HCT116 (cell line): ENCODE measurements at places on chromosomes 7 and 10. TPM values are rescaled to one million over a fixed set of nuclear protein-coding genes. Genes with fewer than 3 reads are reported as not detected.

DNA sequence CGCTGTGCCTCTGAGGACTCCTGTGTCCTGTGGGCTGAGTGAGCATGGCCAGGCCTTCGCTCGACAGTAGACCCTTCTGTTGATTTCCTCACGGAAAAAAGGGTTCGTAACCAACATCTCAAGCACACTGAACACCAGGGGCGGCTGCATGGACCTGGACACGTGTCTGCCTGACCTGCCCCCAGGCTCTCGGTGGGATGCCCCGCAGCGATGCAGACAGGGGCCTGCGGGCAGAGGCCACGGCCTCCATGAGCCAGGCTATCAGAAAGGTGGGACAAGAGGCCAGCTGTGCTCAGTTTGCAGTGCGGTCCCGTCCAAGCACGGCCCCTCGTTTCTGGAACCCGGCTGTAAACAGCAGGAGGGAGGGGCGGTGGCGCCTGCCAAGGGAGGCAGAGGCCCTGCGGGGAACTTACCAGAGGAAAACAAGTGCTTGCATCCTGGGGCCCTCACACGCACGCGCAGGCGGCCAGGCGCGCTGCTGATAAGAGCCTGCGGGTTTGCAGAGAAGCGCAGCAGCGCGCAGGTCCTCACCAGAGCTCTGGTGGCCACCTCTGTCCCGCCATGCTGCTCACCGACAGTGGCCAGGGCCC lies 10.6 kb downstream of the GPR146 start:
- no peak for DNase-seq
- no peak overlapping the region for H3K27ac ChIP-seq
- H3K36me3 ChIP-seq: no peaks in the 10 kb centered on the region
- no peaks in the 10 kb centered on the region for H3K27me3 ChIP-seq
- no peaks in the 10 kb centered on the region for H3K4me1 ChIP-seq

- no peaks in the 10 kb centered on the region for H3K36me3 ChIP-seq
- H3K27ac ChIP-seq: no peak overlapping the region
- no peak overlapping the region for H3K4me3 ChIP-seq
- no peak for DNase-seq
- no peaks in the 10 kb centered on the region for H3K4me1 ChIP-seq
These were observed 118.4 kb downstream of the TEX36 start for GRCh38 chr10:125564570-125564969.

DNA sequence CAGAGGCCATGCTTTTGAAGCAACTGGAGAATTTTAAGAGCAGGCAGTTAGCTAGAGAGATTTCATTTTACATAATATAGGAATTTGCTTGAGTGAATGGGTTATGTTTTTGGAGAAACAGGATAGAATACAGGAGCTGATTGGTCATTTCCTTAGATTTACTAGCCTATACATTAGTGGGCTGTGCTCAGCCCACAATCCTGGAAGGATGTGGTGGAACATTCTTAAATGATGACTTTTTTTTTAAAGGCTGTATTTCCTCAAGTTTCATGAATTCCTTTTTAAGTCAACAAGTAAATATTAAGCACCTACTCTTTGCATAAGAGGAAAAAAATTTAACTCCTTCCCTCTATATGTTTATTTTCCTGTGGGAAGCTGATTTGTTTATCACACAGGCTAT lies 314.4 kb upstream of the BMPER start:
- no peak for DNase-seq
- no peaks in the 10 kb centered on the region for H3K36me3 ChIP-seq
- no peaks in the 10 kb centered on the region for H3K4me1 ChIP-seq
- no peak overlapping the region for H3K4me3 ChIP-seq
- H3K27ac ChIP-seq: no peak overlapping the region

DNA sequence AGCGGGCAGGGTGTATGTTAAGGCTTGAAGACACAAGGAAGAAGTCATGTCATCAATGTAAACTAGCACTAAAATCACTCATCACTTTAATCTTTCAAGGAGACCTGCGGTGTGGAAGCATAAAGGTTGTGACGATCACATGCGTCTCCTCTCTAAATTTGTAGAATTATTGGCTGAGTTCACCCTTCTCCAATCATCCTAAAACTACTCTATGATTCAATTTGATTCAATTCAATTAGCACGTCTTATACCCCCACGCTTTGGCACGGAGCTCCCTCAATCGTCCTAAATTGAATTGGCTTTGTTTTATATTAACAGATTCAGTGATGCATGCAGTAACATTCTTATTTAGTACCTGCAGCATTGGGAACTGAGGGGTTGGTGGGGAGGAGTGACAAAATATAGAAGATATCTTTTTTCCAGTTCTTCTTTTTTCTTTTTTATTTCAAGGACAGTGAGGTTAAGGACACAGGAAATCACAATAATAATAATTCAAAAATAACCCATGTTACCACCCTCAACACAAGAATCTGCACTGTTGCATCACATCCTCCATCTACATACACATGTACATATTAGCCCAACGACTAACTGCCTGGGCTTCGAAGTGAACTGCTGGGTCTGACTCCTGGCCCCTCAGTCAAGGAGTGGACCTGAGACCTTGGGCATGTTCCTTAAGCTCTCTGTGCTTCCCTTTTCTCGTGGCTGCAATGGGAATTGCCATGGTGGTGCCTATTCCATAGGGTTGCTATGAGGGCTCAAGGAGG lies 86.5 kb downstream of the LSM5 start:
- peaks cover 13% of the 10 kb centered on the region; the same call in 1 of the 2 replicates for H3K27me3 ChIP-seq
- H3K36me3 ChIP-seq: no peaks in the 10 kb centered on the region
- H3K4me1 ChIP-seq: no peaks in the 10 kb centered on the region
- no peak for DNase-seq
- no peak overlapping the region for H3K4me3 ChIP-seq
- no peak overlapping the region for H3K27ac ChIP-seq

GRCh38 chr7:102914585-102914984 lies 1.8 kb downstream of the LRRC17 start:
- no peak overlapping the region for H3K27ac ChIP-seq
- H3K27me3 ChIP-seq: no peaks in the 10 kb centered on the region
- H3K36me3 ChIP-seq: no peaks in the 10 kb centered on the region
- H3K4me3 ChIP-seq: no peak overlapping the region
- peaks cover 15% of the 10 kb centered on the region for H3K4me1 ChIP-seq
- no peak for DNase-seq

- no peaks in the 10 kb centered on the region for H3K4me1 ChIP-seq
- H3K27me3 ChIP-seq: peaks cover 4% of the 10 kb centered on the region; the same call in 1 of the 2 replicates
- H3K27ac ChIP-seq: no peak overlapping the region
- H3K4me3 ChIP-seq: no peak overlapping the region
These were observed 14.6 kb downstream of the ZCWPW1 start for GRCh38 chr7:100413889-100414288.

- H3K27ac ChIP-seq: no peak overlapping the region
- no peaks in the 10 kb centered on the region for H3K4me1 ChIP-seq
- no peak overlapping the region for H3K4me3 ChIP-seq
- no peaks in the 10 kb centered on the region for H3K36me3 ChIP-seq
- H3K27me3 ChIP-seq: peaks cover 8% of the 10 kb centered on the region; the same call in 1 of the 2 replicates
These were observed 21.9 kb downstream of the ADCY1 start for GRCh38 chr7:45595809-45596664.

GRCh38 chr10:30980951-30981616 lies 50.6 kb downstream of the ZNF438 start:
- no peak for DNase-seq
- no peaks in the 10 kb centered on the region for H3K36me3 ChIP-seq
- H3K4me3 ChIP-seq: no peak overlapping the region
- no peaks in the 10 kb centered on the region for H3K4me1 ChIP-seq
- no peaks in the 10 kb centered on the region for H3K27me3 ChIP-seq

DNA sequence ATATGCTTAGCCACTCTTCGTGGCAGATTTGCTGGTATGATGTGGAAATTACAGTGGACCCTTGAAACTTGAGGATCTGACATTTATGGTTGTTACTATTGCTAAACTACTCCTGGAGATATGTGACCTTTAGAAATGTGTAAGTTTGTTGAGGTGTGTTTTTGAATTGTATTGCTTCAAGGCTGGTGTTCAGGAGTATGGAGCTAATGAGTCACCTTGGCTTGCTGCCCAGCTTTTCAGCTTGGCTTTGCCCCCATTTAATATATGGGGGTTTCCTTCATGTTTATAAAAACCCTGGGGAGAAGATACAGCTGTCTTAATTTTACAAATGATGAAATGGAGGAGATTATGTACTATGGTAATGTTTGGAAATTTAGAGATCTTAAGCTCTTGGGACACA lies 11.6 kb downstream of the HBP1 start:
- H3K4me1 ChIP-seq: peaks cover 30% of the 10 kb centered on the region
- H3K27ac ChIP-seq: peak overlapping the region; percentile 81; the same call in 1 of the 2 replicates
- H3K27me3 ChIP-seq: no peaks in the 10 kb centered on the region
- peaks cover 19% of the 10 kb centered on the region for H3K36me3 ChIP-seq
- DNase-seq: peak; percentile 64

DNA sequence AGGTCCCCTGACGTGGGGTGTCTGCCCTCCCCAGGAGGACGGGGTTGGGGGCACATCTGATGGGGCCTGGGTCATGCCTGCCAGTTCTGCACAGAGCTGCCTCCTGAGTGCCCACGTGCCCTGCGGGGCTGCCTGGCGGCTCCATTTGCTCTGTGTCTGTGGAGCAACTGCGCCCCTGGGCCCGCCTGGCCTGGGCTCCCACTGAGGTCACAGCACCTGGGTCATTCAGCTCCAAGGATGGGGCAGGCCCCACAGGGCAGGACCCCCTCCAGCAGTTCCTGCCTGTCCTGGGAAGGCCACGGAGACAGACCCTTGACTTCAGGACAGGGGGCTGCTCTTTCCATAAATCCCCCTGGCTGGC lies 590.6 kb downstream of the PTPRN2 start:
- no peak overlapping the region for H3K4me3 ChIP-seq
- H3K4me1 ChIP-seq: peaks cover 13% of the 10 kb centered on the region
- H3K27me3 ChIP-seq: no peaks in the 10 kb centered on the region; the same call in 1 of the 2 replicates

GRCh38 chr10:16386855-16387254 lies 50.0 kb upstream of the PTER start:
- no peaks in the 10 kb centered on the region for H3K36me3 ChIP-seq
- H3K4me1 ChIP-seq: no peaks in the 10 kb centered on the region
- no peak overlapping the region for H3K27ac ChIP-seq
- H3K4me3 ChIP-seq: no peak overlapping the region
- peaks cover 46% of the 10 kb centered on the region for H3K27me3 ChIP-seq
- DNase-seq: no peak

DNA sequence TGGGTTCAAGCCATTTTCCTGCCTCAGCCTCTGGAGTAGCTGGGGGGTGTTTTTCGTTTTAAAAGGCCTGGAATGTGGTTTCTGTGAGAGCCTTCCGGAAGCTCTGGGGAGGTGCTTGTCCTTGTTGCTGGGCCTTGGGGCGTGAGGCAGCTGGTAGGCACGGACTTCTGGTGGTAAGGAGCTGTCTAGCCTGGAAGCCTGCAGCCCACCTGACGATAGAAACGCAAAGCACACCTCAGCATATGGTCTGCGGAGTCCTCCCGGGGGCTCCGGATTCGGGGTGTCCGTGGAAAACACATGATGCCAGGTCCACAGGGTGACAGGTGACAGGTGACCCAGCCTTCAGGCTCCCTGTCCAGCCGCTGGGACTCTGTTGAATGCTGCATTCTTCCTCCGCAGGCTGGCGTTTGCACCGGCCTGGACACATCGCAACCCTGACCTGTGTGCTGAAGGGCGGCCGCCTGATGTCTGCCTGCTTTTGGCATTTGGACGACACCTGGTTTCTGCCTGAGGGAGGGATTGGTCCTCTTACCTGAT lies 37.3 kb downstream of the INPP5A start:
- no peak for DNase-seq
- no peaks in the 10 kb centered on the region for H3K36me3 ChIP-seq
- H3K27ac ChIP-seq: no peak overlapping the region
- peaks cover 18% of the 10 kb centered on the region for H3K4me1 ChIP-seq
- no peaks in the 10 kb centered on the region for H3K27me3 ChIP-seq

DNA sequence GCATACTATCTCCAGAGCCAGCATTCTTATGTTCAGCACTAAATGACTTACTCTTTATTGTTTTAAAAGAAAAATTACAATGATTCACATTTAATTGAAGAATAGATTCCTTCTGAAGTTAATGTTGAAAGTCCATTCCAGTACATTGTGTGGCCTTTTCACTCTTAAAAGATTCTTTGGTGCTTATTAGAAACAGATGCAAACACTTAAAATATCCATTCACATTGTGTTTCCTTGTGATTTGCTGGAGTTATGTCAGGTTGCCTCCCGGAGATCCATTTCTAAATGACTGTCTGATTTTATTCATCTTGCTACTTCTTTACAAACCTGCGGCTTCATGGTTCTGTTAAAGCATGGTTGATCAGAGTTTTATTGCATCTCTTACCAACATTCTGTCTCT lies 152.8 kb downstream of the FOXP2 start:
- no peak for DNase-seq
- H3K36me3 ChIP-seq: no peaks in the 10 kb centered on the region
- no peaks in the 10 kb centered on the region for H3K27me3 ChIP-seq
- H3K4me1 ChIP-seq: no peaks in the 10 kb centered on the region
- no peak overlapping the region for H3K27ac ChIP-seq

DNA sequence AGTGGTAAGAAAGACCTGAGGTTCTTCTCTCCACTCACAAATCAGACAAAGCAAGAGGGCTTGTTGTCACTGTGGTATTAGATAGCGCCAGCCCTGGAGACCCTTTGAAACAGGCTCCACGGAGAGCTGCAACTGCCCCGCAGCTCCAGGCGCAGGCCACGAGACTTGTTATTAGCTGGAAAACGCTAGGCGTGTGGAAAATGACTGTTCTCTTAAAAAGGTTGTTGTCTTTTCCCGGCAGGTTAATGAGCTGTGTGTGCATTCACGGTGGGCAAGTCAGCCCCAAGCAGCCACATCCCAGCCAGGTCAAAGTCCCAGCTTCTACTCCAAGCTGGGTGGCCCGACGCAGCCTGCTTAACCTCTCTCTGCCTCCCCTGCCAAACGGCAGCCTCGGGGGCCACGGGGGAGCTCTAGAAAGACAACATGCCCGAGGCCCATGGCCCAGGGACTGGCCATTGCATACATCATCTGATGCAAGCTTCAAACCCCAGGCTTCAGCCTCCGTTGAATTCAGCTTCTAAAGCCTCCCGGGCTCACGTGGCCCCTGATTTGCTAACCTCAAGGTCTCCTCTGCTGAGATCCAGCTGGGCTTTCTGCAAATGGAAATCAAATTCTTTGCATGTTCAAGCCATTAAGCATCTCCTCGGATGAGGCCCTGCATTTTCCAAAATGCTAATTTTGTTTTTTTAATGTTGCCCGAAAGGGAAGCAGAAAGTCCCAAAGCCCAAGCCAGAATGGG lies 61.3 kb upstream of the DNAAF5 start:
- no peaks in the 10 kb centered on the region for H3K27me3 ChIP-seq
- no peak overlapping the region for H3K4me3 ChIP-seq
- no peak overlapping the region for H3K27ac ChIP-seq
- H3K36me3 ChIP-seq: no peaks in the 10 kb centered on the region

- H3K4me3 ChIP-seq: no peak overlapping the region
- no peak for DNase-seq
- no peaks in the 10 kb centered on the region for H3K36me3 ChIP-seq
- no peaks in the 10 kb centered on the region for H3K27me3 ChIP-seq
- H3K27ac ChIP-seq: no peak overlapping the region
These were observed 110.6 kb upstream of the PRR15 start for GRCh38 chr7:29453021-29453420.

The CTBP2 gene
- total RNA-seq: 144 TPM

The ODAD2 gene
- total RNA-seq: 20.4 TPM

The ZNF316 gene
- 25.0 TPM for total RNA-seq

The LEP gene
- total RNA-seq: not detected
